Stimulated activated CD4-positive, alpha-beta T cell treated with anti-CD3 and anti-CD28 coated beads, Interleukin-12 subunit alpha, Interleukin-12 subunit beta, amount 100 ng/mL, for 24 hours (primary cell): ENCODE measurements at places on chromosomes 16 and 17.

DNA sequence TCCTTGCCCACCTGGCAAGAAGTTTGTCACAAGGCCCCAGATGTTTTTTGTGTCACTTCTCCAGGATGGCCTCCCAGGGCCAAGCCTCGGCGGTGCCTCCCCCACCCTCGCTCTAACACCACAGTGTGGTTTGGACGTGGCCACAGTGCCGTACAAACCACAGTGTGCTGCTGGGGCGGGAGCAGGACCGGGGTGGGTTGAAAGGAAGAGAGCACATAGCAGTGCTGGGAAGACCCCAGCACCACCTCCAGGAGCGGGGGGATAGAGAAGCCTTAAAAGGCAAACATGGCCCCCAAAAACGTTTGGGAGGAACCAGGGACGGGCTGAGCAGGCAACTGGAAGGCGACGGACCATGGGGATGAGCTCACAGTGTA lies 5.0 kb upstream of the BCL6B start:
- no peak for DNase-seq

- DNase-seq, result no peak
Measured at GRCh38 chr16:53430363-53430762, 3.9 kb upstream of the RBL2 start.

GRCh38 chr17:61450641-61451537 lies 1.3 kb upstream of the TBX4 start:
- DNase-seq, result no peak

DNA sequence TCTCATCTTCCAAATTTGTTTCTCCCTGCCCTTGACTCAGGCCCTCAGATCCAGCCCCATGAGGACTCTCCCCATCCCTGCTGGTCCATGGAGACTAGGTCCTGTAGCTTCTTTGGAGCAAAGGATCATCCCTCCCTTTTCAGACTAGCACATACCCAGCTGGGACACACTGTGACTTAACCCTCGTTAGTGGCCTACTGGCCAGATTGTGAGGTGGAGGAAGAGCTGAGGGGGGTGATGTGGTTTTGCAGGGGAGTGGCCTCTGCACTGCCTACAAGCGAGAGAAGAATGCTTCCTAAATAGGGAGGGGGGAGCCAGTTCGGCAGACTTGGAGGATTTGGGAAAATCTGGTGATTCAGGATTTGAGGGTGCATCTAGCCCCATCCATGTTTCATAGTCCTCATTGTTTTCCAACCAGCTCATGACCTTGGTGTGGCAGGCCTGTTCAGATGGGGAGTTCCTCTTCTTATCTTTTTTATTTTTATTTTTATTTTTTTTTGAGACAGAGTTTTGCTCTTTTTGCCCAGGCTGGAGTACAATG lies 47.8 kb upstream of the SLC47A1 start:
- no peak for DNase-seq
